ENCODE measurements at places on chromosomes 2 and 18.
A peak's percentile ranks its signal among the peaks of the same experiment; 100 is the strongest.

DNA sequence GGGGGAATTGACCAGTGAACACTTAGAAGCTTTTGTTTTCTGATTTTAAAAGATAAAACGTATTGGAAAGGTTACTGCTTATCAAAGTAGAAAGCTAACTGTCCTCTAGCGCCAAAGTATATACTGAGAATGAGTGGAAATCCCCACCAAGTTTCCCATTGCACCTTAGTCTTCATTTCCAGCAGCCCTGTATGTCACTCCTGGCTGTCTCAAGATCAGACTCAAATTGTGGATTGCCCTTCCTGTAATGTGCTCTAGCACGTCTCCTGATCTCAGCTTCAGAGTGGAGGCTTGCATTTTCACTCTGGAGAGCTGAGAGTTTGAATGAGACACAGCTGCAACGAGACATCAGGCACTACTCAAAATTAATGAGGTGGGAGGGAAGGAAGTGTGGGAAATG, 26.6 kb downstream of the MFF start:
- DNase-seq: no peak

DNA sequence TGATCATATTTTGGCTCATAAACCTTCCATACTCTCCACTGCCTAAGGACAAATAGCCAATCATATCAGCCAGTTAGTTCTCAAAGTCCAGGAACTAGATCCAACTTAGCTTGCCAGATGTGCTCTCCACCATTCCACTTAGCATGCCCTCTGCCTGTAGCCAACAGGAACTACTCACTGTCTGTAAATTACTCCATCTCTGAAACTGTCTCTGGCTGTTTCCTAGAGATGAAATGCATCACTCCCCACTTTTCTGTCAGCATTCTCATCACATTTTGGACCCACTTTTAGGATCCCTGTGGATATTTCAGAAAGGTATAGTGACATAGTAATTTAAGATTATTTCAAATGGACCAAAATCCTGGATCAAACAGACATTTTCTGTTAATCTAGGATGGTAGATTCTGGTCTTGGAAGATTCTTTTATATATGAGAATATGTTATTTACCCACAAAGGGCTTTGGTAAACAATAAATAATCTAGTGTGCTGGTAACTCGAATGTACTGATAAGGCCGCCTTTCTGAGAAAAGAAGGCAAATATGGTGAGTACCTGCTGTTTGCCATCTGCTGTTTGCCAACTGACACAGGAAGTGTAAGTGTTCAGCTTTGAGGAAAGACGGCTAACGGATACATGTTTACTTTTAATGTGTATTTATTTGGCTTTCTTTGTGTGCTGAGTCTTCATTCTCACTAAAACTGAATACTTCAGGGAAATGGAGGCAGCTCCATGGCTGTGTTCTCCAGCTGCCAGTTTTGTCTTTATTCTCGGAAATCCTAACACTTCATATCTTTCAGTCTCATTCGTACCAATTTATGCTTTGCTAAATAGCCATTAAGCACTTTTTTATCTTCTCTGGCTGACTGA, 79.5 kb downstream of the EVA1A start:
- peak; percentile 77 for DNase-seq

DNA sequence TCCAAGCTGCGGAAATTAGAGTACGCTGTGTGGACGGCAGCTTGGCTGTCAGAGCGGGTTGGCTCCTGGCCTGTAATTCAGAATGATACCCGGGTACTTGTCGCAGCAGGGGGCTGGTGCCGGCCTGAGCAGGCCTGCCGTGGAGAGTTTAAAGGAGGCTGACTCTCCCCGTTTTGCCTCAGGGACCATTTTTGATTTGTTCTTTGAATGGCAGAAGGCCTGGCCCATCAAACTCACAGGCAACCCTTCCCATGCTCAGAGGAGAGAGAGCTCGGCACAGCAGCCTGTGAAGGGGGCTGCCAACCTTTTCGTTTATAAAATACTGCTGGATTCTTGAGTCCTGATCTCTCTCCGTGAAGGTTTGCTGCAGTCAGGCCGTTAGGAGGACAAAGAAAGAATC, 151.3 kb downstream of the KLHL29 start:
- DNase-seq: no peak

GRCh38 chr2:112144966-112145365, 6.8 kb downstream of the FBLN7 start:
- no peak for DNase-seq

DNA sequence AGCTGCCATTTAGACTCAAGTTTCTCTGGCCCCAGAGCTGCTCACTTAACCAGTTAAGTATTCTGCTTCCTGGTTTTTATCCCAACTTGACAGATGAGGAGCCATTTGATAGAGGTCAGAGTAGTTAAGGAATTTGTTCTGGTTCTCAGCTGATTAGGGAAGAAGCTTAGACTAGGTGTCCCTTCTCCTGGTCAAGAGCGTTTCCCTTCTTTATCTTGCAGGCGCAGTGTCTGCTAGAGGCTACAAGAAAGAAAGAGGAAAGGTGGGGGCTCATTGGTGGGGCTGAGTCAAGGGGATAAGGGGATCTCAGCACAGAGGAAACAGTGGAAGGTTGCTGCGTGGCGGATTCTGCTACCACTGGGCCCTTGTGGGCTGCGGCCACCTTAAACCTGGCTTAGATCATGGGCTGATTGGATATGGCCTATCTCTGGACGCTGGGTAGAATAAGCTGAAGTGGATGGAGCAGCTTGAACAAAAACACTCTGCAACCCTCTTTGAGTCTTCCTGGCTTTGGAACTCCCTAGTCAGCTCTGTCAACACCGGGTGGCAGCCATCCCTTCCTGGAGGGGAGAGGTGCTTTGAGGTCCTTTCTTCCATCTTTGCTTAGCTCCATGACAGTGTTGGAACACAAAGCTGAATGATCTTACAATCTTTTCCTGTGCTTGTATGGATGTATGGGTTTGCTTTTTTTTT, 70.8 kb downstream of the QPCT start:
- DNase-seq: no peak

GRCh38 chr2:148948868-148949267, 73.8 kb downstream of the KIF5C start:
- no peak for DNase-seq

- DNase-seq: no peak
These were observed 128.6 kb downstream of the RGPD3 start for GRCh38 chr2:106339609-106340008.

- DNase-seq: no peak
These were observed 61.8 kb downstream of the ADD2 start for GRCh38 chr2:70706026-70706795.

DNA sequence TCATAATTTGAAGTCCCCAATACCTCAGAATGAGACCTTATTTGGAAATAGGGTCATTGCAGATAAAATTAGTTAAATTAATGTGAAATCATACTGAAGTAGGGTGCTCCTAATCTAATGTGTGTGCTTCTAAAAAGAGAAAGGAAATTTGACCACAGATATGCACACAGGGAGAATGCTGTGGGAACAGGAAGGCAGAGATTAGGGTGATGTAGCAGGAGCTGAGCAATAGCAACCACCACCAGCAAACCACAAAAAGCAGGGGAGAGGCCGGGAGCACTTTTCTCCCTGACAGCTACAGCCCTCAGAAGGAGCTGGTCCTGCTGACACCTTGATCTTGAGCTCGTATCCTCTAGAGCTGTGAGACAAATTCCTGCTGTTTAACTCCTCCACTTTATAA, 24.6 kb upstream of the SCG2 start:
- DNase-seq: no peak

- no peak for DNase-seq
These were observed 117.4 kb upstream of the DLX2 start for GRCh38 chr2:172220121-172220520.

DNA sequence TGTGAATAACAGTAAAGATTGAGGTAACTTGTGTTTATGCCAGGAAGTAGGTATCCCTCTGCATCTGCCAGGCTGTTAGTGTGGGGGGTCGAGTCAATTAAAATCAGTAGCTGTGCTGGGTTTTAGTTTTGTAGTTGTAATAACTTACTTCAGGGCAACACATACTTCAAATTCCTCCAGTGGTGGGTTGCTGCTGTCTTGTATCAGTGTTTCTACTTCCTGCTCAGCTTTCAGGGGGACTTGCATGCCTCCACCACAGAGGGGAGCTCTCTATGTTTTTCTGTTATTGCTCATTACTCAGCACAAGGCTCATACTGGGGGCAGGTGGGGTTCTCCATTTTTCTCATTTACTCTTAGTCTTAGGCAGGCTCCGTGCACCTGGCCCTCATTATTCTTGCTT, 136.8 kb downstream of the CAPN13 start:
- DNase-seq: no peak

DNA sequence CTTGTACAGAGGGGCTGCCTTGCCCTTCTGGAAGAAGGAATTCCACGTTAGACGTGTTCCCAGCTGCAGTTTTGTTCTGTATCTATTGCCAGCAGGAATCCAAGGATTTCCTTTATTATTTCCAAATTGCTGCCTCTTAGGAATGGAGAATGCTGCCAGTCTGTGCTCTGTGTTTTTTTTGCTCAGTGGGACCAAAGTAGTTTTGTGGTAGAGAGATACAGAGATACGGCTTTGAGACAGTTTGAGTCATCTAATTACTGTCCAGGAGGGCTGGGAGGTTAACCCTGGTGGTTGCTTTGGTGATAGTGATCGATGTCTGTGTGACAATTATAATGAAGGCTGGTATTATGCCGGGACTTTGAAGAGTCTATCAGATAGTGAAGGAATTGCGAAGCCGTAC, 26.3 kb downstream of the ASAP2 start:
- DNase-seq: no peak

DNA sequence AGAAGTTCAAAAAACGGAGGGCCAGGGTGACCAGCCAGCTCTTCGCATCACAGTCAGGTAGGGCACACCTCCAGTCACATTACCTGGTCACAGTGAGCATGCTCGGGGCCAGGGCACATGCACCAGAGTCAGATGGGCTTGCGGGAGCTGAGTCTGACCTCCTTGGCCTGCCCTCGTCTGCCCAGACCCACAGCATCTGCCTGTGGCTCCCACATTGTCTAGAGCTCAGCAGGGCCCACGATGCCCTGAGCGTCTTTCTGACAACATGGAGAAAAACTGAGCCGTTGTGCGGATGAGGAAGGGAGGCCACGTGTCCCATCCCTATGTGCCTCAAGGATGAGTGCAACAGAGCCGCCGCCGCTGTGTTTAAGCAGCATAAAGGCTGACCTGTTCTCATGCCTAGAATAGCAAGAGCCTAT, 37.6 kb downstream of the CRACDL start:
- no peak for DNase-seq

GRCh38 chr18:54251606-54252390, 17.5 kb upstream of the POLI start:
- DNase-seq: no peak

DNA sequence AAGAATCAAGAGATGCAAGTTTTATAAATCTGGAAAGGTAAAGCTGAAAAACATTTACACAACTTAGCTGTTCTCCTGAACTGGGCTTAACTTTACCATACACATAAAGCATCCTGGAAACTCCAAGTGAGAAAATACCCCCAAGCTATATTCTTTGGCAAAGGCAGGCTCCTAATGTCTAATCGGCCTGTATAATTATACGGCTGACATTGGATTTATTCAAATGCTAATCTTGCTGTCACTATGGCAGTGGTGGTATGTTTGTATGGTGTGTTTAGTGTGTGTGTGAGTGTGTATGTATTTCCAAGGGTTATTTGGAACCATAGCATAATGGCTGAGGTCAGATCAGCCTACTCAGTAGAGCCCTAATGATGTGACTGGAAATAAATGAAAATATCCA, 1031.8 kb upstream of the ZEB2 start:
- DNase-seq: no peak

DNA sequence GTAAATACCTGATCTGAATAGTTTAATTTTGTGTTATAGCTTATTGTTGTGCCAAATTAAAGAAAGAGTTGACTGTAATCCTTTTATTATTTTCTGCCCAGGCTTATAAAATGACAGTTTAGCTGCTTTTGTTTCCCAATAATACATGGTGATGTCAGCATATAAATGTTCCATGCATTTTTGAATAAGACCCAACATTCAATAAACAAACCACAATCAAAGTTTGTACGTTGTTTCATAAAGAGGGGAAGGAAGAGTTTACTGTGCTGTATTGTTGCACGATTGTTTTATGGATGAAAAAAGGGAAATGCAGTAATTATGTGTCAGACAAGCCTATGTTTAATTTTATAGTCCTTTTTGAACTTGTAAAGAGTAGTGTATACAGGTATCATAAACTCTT, 177.2 kb upstream of the SCN7A start:
- DNase-seq: no peak

DNA sequence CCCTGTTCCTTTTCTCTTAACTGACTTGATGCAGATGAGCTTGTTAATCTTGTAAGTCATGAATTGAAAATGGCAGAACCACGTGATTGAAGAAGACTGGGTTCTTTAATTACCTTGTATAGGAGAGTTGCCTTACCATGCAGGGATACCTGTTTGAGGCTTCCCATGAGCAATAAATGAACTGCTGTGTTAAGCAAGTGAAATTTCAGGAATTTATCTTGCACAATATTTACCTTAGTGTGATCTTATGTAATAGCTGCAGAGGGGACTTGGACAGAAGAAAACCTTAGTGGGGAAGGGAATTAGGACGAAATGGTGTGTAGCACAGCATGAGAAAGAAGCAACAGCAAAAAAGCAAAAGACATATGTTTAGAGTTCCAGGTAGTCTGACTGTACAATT, 384.0 kb upstream of the TMEFF2 start:
- no peak for DNase-seq

- no peak for DNase-seq
These were observed 56.6 kb downstream of the RPL37A start for GRCh38 chr2:216555274-216555673.

GRCh38 chr2:233098618-233099017, 38.5 kb downstream of the INPP5D start:
- no peak for DNase-seq

DNA sequence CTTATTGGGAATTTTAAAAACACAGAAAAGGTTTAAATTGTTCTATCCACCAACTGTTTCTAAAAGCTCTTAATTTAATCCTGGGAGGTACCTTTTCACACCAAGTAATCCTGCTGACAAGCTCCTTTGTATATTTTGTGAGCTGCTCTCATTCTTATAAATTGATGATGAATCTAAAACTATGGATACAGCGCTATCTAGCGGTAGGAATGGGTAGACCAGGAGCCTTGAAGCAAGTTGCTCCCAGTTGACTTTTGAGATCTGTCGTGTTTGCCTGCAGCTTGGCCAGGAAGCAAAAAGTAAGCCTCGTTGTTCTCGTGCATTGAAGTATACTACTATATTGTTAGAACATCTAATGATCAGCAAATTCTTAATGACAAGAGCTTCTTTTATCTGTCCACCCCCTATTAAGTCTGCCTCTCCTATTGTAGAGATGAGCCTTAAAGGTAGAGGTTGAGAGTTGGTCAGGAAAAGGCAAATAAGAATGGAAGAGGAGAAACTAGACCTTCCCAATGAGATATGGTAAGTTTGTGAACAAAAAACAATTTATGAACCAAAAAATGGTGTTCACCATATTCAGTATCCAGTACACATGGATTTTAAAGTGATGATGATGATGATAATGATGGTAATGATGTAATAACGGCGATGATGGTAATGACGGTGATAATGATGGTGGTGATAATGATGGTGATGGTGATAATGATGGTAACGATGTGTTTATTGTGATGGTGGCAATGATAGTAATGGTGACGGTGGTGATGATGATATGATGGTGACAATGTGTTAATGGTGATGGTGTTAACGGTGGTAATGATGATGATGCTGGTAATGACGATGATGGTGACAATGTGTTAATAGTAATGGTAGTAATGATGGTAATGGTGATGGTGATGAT, 212.1 kb upstream of the NCKAP5 start:
- DNase-seq: peak; percentile 63

GRCh38 chr2:96680561-96681141, 38.1 kb downstream of the FER1L5 start:
- DNase-seq: no peak
